Hindlimb muscle (tissue), 1 donor: ENCODE measurements at places on chromosomes 1 and 21.

DNA sequence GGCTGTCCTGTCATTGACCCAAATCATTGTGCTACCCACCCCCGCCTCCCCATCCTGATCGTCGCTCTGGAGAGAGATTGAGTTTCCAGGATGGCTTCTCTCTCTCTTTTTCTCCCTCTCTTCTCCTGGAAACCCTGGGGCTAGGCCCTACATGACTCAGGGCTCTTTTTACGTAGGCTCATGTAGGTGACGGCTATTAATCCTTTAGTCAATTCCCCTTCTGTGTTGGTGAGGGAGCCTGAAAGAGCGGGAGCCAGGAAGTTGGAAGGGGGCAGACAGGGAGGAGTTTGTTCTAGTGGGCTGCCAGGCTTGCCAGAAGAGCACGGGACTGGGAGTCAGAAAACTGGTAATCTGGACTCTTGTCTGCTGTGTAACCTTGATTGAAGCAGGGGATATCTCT is 9.7 kb downstream of the ATP2B4 start:
- DNase-seq, result no peak

GRCh38 chr1:109527846-109528695 is 11.6 kb upstream of the GPR61 start:
- DNase-seq, result no peak

DNA sequence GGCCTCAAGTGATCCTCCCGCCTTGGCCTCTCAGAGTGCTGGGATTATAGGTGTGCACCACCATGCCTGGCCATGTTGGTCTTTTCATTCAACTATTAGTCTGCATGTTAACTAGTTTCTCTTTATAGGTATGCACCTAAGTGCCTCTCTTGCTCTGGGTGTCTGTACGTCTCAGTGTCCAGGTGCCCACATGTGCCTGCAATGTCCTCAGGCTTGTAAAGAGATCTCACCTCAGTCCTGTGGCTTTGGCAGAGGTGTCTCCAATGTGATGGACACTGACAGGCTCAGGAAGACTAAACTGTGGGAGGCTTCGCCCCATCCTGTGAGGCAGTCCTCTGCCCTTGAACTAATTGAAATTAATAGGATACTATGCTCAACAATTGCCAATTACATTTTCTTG is 526.3 kb downstream of the PTPRU start:
- no peak for DNase-seq

- DNase-seq, result no peak
Observed at GRCh38 chr1:54532033-54532432, 16.0 kb upstream of the ACOT11 start.

DNA sequence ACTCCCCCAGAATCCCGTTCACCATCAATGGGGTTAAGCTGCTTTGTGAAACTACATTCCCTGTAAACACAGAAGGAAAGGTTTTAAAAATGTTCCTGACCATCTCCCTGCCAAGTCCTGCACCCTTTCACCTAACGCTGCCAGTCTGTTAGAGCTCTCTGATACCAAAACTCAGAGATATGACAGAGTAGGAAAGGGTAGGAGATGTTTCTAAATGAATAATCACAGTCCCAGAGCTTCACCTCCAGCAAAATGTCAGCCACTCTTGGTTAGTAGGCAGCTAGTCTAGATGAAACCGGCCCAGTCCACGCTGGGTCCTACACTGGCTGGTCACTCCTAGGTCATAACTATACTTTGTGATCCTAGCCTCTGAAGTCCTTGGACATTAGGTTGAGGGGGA is 26.7 kb downstream of the SLAMF6 start:
- no peak for DNase-seq

DNA sequence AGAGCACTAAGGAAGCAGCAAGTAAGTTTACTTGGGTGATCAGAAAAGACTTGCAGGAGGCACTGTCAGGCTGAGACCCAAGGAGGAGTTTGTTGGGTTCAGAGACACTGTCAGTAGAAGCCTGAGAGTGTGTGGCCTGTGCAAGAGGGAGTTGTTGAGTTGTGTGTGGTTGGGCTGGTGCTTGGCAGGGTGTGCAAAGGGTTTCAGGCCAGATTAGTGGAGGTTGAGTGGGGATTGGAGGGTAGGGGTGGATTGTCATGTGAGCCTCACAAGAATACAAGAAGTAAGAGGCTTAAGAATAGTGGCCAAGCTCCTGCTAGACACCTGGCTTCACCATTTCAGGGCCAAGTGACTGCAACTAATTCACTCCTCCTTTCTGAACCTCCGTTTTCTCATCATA is 8.9 kb upstream of the KIF21B start:
- no peak for DNase-seq

GRCh38 chr1:201593200-201593921 is 54.4 kb downstream of the NAV1 start:
- no peak for DNase-seq

DNA sequence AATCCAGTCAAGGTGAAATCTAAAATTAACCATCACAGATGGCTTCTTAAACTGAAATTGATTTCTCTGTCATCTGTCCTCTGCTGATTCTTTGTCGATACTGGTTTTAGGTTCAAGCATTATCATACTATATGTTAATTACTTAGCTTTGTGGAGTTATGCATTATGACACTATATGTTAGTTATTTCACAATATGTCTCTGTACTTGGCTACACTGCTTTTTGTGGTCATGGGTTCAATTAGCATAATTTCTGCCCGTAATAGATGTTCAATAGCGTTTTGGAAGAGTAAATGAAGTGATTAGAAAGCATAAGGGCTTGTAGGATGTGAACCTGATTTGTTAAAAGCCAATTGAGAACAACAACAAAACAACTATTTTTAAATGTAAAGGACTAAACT is 28.2 kb downstream of the IFI44 start:
- no peak for DNase-seq

- DNase-seq, result no peak
Observed at GRCh38 chr1:48760857-48761256, 15.8 kb downstream of the BEND5 start.

DNA sequence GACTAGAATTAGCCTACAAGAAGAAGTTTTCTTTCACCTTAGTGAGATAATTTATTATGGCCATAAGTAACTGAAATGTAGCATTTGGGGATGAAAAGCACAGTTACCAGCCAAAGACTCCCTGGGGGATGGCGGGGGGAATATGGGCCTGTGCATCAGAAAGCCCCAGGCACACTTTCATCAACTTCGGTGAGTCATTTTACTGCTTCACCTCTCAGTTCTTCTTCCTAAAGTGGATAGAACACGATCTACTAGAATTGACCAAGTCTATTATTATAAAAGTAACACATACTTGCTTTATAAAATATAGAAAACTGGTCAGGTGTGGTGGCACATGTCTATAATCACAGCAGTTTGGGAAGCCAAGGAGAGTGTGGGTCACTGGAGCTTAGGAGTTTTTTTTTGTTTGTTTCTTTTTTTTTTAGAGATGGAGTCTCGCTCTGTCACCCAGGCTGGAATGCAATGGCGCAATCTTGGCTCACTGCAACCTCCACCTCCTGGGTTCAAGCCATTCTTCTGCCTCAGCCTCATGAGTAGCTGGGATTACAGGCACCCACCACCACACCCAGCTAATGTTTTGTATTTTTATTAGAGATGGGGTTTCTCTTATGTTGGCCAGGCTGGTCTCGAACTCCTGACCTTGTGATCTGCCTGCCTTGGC is 141.8 kb downstream of the ZZZ3 start:
- DNase-seq, result no peak

DNA sequence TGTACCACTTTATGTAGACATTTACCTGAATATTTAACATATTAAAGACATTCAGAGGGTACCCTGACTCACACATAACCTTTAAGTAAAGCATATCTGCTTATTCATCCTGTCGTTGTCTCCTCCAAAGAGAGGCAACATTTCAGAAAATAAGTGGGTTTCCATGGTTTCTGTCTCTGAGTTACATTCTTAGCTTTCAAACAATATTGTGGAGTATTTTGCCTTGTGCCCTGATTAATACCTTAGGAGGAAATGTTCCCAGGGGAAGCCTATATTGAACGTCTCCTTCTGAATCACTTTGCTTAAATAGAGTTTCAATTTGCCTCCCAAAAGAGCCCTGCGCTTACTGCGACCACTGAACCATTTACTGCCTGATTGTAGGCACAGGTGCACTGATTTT is 26.1 kb downstream of the PALMD start:
- DNase-seq, result no peak
